Stimulated activated CD8-positive, alpha-beta memory T cell treated with anti-CD3 and anti-CD28 coated beads, Interleukin-15, amount 100 ng/mL, for 48 hours (primary cell): ENCODE measurements at places on chromosomes 6 and 20.

DNA sequence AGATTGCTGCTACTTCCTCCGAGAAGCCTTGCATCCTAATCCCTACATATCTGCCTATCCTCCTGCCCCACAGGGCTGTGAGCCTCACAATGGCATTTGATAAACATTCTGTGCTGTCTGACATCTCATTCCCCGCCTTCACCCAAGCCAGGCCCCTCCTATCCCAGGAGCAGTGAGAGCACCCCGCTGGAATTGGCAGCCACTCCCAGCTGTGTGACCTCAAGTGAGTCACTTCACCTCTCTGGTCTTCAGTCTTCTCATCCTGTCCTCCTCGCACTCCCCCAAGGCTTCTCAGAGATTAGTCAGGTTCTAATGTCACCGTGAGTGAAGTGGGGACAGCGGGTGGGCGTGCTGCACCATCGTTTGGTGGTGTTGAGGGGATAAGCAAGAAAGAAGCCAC, 81.7 kb downstream of the CDH22 start:
- no peak for DNase-seq

GRCh38 chr20:62791301-62792181, 4.7 kb upstream of the MRGBP start:
- DNase-seq = peak; percentile 62

GRCh38 chr6:70424291-70424690, 11.0 kb downstream of the FAM135A start:
- no peak for DNase-seq

DNA sequence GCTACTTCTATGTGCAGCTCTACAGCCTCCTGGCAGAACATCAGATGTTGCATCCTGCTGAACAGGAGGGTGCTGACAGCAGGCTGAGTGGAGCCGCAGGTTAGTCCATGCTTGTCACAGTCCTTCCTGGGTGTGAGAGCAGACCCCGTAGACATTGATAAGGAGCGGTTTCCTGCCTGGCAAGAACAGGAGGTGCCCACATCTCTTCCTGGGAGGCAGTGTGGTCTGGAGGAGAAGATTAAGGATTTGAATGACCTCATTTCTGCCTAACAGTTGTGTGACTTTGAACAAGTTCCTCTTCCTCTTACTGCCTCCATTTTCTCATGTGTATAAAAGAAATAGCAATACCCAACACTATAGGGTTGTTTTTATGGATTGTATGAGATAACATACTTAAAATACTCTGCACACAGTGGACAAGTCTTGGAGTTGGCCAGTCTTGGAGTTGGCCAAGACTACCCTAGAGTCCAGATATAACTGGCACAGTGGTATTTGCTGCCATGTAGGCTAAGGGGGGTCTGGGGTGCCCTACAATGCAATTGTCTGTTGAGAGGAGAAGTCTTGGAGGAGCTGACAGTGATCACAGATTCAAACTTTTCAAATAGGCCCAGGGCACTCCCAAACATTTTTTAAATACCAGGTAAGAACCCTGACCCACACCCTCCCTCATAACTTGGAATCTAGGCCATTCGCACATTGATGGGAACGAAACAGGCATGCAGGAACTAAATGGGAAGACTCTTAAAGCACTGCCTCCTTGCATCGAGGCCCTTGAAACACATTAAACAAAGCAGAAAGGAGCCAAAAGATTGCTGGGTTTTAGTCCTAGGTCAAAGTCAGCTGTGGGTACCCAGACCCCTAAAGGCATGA, 32.6 kb upstream of the TBC1D7 start:
- no peak for DNase-seq

- no peak for DNase-seq
Measured at GRCh38 chr6:148837941-148838340, 91.1 kb downstream of the UST start.

GRCh38 chr6:1384549-1385128, 4.7 kb upstream of the FOXF2 start:
- DNase-seq = no peak

DNA sequence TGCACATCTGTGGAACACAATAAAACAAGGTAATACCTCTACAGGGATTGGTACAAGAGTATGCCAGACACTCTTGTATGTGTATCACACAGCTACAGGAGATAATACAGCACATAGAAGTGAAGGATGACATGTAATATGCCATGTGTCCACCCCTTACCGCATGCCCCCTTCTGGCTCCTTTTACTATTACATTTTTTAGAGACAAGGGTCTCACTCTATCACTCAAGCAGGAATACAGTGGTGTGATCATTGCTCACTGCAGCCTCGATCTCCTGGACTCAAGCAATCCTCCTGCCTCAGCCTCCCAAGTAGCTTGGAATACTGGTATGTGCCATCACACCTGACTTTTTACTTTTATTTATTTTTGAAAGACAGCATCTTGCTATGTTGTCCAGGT, 4.2 kb upstream of the NCR3 start:
- no peak for DNase-seq

DNA sequence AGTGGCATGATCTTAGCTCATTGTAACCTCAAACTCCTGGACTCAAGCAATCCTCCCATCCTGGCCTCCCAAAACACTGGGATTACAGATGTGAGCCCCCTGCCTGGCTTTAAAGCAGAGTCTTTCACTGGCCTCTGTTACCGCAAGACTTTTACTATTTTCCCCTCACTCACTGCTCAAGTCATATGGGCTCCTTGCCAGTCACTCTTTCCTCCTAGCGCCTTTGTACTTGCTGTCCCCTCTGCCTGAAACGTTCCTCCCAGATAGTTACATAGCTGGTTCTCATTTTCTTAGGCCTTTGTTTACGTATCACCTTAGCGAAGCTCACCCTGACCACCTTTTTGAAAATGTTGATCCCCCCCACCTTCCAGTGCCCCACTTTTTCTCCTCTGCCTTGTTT, 29.3 kb downstream of the RPRD1B start:
- DNase-seq = no peak

GRCh38 chr6:105824732-105825131, 261.4 kb upstream of the PRDM1 start:
- DNase-seq = no peak

DNA sequence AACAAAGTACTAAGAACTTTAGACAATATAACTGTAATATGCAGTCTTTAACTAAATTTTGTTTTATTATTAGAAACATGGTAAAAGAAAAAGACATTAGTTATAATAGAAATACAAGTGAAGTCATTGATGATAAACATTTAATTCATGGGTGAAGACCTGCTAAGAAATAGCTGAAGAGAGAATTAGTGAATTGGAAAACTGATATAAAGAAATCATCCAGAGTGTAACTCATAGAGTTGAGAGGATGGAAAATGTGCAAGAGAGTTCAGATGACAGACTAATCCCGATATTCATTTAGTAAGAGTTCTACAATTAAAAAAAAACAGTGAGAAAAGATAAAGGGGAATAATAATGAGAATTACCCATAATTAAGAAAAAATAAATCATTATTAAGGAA, 220.7 kb upstream of the THBS2 start:
- no peak for DNase-seq

DNA sequence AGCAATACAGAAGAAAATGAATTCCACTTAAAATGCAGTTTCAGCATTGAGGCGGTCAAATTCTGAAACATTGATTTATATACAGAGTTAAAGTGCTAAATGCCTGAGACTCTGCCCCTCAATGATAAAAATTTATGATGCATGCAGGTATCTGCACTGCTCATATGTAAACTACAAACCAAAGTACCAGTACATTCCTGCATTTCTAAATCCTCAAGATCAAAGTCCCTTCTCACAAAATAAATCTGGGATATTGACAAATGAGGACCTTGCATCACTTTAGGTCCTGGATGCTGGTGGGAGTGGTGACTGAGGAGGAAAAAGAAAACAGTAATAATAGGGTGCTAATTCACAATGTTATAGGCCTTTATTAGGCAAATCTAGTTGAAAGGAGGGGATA, 101.9 kb downstream of the FIG4 start:
- DNase-seq = no peak

GRCh38 chr6:136927292-136927691, 5.2 kb downstream of the SLC35D3 start:
- no peak for DNase-seq

DNA sequence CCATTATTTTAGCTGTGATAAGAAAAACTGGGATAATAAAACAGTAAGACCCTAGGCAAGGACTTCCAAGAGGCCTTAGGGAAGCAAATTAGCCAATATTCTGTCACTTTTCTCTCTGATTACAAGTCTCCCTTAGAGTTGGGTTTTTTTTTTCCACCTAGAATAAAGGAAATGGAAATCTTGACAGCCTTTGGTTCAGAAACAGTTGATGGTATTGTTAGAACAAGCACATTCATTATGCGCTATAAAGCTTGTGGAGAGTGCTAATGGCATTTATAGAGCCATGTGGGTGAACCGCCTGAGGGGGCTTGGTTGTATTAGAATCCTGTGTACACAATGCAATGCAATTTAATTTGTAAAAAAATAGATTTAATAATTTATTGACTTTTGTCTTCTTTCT, 88.9 kb upstream of the OGFRL1 start:
- no peak for DNase-seq

DNA sequence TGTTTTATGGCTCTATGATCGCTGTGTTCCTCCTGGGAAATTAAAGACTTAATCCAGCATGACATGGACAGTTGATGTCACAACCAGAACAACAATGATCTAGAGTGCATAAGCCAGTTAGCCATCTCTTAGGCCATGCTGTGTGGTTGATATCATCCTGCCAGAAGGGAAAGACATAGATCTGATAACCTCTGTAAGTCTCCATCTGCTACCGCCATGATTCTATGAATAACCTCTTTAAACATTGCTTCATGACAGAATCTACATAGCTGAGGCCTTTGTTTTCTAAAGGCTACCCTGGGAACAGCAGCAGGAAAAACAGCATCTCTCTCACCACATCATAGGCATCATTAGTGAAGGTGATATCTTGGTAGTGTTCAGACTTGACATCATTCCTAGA, 117.6 kb upstream of the PHACTR1 start:
- DNase-seq = no peak

DNA sequence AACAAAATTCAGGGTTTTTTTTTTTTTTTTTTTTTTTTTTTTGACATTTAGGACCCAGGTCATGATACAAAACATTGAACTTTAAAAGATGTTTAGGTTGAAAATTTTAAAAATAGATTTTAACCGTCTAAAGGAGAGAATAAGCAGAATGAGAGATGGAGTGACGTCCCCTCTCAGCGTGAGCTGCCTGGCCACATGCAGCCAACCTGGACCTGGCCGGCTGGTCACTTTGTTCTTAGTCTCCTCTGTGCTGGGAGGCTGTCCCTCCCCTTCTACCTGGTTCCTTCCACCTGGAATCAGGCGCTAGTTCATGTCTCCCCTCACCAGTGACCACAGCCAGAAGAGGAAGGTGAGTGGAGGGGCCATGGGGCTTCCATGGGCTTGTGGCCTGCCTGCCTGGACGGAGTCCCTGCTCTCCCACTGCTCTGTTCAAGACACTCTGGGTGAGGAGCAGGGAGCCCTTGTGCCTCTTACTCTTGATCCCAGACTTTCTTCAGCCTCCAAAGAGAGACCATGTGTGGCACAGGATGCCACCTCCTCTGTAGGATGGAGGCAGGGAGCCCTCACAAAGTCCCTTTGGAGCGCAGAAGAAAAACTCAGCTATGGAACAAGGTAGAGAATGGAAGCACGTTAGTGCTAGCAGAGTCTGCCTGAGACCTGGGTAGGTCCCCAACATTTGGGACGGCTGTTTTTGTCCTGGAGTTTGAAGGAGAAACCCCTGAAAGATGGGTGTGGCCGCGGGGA, 31.7 kb downstream of the IRF4 start:
- no peak for DNase-seq

GRCh38 chr20:24241466-24241865, 228.0 kb upstream of the SYNDIG1 start:
- DNase-seq = no peak

DNA sequence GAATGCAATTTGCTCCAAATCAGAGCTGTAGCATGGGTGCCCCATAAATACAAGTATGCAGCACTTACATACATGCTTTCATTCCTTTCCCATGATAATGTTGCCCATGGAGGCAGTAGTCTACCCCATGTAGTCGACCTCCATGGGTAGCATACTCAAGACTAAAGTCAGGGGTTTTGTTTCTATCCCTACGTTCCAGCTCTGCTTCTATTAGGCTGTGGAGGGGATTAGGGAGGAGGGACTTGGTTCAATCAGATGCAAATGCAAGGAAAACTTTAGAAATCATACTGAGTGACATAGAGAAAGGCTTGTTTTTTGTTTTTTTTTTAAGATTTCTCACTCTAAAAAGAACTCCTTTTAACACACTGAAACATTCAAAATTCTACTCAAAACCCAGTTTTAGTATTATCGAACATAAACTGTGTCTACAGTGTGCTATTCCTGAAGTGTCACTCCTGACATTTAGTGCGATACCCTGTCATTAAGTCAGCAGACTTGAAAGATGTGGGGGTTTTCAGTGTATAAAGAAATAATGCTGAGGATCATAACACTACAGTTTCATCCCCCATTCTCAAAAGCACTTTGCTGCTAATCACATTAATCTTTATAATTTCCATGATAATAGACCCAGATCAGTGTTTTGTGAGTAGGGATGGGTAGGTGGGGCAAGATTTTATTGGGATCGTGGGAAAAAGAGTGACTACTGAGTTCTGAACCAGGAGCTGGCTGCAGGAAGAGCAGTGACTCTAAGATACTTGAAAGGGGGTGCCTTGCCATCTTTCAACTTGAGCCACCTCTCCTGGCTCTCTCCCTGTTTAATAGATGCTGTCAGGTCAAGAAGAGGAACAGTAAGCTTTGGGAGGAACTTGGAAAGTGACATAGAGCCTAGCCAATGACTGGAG, 40.4 kb upstream of the SCML4 start:
- no peak for DNase-seq

GRCh38 chr6:136742125-136742524, 50.2 kb downstream of the MAP3K5 start:
- DNase-seq = no peak

DNA sequence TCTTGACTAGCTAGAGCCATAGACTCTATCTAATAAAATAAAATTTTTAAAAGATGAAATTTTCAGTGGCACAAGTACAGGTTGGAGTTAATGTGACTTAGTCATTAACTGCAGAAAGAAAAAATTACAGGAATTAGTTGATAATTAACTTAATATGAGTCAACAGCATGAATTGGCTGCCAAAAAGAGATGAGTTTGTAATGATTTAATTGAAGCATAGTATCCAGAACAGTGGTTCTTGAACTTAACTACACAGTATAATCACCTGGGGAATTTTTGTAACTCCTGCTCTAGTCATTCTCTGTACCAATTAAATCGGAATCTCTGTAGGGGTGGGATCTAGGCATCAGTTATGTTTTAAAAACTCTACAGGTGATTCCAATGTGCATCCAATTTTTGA, 46.3 kb upstream of the HMGN3 start:
- no peak for DNase-seq

DNA sequence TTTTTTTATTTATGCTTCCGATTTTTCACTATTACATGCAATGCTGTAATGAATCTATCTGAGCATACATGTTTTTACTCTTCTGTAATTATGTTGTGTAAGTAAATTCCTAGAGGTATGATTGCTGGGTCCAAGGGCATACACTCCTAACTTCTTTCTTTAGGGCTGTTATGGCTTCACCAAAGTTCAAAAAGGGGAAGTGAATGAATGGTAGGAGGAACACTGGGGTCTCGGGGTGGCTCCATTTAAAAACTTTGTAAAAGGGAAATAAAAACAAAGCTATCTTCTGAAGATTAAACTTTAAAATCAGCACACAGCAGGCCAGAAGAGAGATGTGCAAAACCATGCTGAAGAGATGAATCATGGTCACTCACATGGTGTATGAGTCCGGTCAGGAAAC, 289.1 kb upstream of the SUPT3H start:
- DNase-seq = no peak

- no peak for DNase-seq
Measured at GRCh38 chr6:30200551-30201281, 12.5 kb downstream of the TRIM26 start.

- no peak for DNase-seq
Measured at GRCh38 chr20:42634156-42634555, 555.5 kb downstream of the PTPRT start.

GRCh38 chr6:12516070-12516469, 200.5 kb upstream of the PHACTR1 start:
- DNase-seq = no peak
